ENCODE measurements at places on chromosomes 13 and 19.

- DNase-seq = no peak
Observed at GRCh38 chr13:76808927-76809326, 77.3 kb downstream of the KCTD12 start.

- DNase-seq = no peak
Observed at GRCh38 chr13:98978280-98978679, 416 bp upstream of the DOCK9 start.

DNA sequence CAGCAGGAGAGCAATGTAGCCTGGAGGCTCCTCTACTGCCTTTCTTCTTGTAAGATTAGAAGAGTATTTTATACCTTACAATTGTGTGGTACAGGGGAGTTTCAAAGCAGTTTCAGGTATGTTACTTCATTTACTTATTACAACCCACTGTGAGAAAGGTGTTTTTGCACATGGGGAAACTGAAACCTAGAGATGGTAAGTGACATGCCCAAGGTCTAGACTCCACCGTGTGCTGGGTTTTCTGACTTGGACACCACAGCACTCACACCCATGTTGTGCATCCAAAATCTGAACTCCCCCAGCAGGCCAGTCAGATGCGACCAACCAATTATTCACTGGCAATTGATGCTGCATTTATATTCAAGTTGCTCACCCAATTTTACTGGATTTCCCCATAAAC lies 22.8 kb downstream of the ERICH6B start:
- no peak for DNase-seq

DNA sequence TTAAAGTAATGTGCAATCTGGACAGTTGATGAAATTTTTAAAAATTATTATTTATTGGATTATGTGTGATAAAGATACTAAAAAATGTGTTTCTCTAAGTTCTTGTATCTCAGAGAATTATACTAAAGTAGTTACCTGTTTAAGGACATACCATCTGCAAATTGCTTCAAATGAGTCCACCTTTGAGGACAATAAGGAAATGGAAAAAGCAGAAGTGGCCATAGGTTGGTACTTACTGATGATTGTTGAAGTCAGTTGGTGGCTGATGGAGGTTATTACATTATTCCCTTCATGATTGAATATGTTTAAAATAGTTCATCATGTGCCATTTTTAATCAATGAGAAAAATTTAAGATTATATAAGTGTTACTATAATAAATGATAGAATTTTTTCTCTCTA lies 367.0 kb downstream of the MYO16 start:
- DNase-seq = no peak

GRCh38 chr13:48647625-48648024 lies 6.1 kb upstream of the CYSLTR2 start:
- DNase-seq = no peak

DNA sequence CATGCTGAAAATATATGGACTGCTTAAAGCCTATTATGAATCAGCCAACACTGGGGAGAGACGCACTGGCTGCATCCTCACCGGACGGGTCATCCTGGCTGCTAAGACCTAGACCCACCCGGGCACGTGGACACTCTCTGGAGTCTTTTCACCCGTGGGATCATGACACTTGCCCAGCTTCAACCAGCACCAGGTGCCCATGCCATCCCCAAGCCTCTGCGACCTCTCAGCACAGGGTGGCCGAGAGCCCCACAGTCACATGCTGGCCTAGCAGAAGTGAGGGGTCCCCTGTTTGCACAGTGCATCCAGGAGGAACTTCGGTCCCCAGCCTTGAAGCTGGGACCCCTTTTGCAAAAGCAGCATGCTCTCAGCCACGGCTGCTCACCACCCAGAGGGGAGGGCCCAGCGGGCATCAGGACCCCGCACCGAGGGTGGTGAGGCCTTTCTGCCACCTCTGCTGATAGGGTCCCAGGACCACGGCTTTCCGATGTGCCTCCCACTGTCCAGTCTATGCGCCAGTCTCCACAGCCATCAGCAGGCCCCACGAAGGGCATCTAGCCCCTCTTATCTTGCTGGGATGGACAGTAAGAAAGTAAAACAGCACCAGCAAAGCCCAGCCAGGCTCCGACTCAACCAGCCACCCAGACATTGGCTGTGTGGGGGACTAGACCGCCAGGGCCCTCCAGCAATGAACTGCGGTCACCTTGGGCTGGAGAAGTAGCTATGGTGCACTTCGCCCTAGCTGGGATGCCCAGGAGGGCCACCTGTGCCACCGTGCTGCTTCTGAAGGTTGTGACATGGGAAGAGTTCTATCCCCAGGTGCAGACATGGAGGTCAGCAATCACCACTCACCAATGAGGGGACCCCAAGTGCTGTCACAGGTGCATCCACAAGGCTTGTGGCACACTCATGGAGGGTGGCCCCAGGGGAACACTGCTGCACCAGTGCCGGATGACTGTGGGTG lies 73.1 kb downstream of the CEBPG start:
- DNase-seq = no peak

- no peak for DNase-seq
Observed at GRCh38 chr13:113129921-113130750, 7.5 kb downstream of the F10 start.

DNA sequence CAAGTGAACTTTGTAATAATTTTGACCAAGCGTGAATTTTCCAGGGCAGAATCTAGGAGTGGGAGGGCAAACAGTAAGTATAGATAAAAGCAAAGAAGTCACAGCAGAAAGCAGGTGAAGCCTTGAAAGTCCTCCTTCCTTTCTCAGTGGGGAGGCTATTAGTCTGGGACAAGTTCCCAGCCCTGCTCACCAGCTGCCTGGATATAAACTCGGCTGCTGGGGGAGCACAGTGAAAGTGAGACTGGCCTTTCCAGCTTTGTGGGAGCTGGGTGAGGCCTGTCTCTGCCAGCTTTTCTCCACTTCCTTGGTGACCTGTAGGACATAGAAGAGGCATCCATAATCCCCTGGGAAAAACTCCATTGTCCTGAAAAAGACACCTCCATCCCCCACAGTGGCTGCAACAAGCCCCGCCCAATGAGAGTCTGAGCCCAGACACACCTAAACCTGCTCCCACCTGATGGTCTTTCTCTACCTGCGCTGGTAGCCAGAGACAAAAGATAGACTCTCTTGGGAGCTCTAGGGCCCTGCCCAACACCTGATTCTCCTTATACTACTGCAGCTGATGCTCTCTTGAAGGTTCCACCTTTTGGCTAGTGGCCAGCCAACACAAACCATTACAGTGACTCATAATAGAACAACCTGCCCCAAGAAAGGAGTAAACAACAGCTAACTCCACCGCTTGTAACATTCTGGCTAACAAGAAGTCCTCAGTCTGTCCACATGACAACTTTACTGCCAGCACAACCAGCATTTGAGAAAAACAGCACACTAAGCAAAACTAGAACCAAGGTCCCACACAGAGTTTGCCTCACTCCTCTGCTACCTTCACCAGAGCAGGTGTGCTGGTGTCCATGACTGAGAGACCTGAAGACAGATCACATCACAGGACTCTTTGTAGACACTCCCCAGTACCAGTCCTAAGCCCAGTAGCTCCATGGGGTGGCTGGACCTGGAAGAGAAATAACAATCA lies 252.2 kb upstream of the SLITRK6 start:
- DNase-seq = no peak

GRCh38 chr19:33756177-33756576 lies 40.5 kb upstream of the KCTD15 start:
- DNase-seq = no peak

DNA sequence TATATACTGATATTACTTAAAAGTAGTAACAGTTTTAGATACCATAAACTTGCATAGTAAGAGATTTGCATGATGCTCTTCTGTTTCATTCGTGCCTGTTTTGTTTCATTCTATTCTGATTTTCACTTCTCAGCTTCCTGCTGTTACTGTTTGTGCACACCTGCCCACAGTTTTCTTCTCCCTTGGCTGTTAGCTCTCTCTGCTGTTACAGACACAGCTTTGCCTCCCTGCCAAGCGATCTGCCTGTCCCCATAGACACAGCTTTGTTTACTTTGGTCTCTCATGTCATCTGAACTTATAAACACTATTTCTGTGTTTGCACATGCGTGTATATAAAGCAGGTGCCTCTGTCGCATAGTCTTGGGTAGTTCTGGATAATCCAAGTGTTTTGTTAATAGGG lies 21.4 kb upstream of the UPF3A start:
- DNase-seq = no peak

DNA sequence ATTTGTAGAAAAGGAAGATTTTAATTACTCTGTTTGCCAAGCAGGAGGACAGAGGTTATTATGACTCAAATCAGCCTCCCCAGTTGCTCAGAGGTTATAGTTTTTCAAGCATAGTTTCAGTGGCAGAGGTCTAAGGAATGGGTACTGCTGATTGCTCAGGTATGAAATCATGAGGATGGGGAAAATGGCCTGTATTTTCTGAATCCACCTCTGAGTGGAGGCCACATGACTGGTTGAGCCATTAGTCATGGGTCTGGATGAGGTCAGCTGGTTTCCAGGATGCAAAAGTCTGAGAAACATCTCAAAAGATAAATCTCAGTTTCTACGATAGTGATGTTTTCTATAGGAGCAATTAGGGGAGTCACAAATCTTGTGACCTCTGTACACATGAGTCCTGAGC lies 62.8 kb upstream of the CEACAM8 start:
- no peak for DNase-seq

- DNase-seq = peak; percentile 19
Observed at GRCh38 chr19:19115954-19116353, 22.3 kb downstream of the TMEM161A start.

GRCh38 chr19:43754253-43754502 lies 584 bp downstream of the SMG9 start:
- no peak for DNase-seq

DNA sequence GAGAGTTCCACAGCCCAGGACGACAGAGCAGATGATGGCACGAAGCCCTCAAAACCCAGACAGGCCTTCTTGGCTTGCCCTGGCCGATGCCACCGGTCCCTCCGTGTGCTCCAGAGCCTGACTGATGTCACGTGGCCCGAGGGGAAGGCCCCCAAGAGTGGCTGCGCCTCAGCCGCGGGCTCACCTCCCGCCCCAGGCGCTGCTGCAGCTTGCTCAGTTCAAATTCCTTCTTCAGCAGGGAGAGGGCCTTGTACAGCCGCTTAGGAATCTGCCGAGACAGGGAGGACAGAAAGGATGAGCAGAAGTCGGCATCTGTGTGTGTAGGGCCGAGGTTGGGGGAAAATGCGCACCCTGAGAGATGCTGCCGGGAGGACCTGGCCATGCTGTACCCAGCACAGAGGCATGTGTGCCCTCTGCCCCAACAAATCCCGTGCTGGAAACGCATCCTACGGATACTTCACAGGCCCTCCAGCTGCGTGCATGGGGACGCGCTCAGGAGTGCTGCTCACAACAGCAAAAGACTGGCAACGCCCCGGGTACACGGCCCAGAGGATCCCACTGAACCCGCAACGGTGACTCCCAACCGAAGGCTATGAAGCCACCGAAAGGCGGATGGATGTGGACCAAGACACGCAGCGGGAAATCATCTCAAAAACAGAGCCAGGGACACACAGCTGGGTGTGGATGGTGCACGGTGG lies 12.9 kb downstream of the LONP1 start:
- no peak for DNase-seq

GRCh38 chr19:5094768-5095567 lies 126.1 kb downstream of the KDM4B start:
- no peak for DNase-seq

DNA sequence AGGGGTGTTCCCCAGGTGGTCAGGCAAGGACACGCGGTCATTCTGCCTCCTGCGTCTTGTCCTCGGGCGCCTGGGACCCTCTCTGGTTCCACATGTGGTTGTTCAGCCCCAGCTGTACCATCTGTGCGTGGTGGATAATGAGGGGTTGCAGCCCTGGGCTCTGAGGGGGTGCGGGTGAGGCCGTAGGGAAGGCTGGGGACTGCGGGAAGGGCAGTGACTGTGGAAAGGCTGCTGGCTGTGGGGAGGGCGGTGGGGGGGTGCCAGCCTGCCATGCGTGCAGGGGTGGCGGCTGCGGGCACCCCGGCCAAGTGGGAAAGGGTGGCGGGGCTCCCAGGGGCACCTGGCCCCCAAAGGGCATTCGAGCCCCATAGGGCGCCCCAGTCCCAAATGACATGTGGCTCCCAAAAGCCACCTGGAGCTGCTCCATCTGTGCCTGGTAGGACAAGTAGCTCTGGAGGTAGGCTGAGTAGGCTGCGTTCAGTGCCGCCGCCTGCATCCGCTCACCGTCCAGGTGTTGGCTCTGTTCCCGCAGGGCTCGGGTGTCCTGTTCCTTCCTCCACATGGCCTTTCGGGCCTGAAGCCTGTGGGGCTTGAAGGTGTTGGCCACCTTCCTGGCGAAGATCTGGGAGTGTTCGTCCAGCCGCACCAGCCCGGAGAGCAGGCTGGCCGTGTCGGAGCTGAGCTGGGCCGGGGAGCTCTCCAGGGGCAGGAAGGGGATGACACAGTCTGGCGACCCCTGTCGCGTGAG lies 15.1 kb downstream of the TICAM1 start:
- DNase-seq = no peak

DNA sequence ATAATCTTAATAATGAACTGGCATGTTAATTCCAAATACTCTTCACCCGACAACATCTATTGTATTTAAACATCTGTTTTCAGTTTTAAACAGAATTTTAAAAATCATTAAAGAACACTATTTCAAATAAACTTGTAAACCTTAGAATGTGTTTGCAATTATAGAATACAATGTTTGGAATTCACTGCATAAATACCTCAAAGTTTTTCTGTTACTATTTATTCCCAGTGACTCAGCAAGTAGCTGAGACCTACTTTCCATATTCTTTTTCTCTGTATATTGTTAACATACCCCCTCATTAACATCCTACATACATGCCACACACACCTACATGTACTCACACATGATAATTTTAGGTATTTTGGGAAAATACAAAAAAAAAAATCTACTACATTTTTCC lies 1134.3 kb downstream of the SLITRK1 start:
- DNase-seq = no peak

DNA sequence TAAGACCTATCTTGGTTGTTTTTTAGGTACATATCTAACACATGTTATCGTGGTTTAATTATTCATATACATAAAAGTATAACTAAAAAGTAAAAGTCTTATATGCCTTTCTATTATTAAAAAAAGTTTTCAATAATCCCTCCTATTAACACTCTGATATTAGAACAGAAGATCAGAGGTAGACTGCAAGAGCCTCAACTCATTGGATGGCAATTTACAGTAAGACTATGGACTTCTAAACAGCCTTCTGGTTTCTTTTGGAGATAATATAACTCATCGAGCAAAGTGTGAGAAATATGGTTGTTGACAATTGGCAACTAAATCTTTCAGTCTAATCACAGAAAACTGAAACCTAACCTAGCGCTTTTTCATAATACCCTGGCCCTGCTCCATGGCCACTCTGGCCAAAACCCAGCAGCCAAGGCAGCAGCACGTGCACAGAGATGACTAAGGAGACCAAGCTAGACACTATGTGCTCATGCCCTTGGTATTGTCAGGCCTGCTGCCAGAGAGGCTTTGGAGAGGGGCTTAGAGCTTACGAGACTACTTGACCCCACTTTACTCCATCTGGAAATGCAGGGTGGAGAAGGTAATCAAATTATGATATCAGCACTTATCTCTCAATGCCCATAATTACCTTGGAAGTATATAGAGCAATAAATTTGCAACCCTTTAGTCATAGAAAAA lies 40.6 kb upstream of the EEF1AKMT1 start:
- DNase-seq = no peak
